ENCODE measurements at places on chromosomes 2 and 18.

DNA sequence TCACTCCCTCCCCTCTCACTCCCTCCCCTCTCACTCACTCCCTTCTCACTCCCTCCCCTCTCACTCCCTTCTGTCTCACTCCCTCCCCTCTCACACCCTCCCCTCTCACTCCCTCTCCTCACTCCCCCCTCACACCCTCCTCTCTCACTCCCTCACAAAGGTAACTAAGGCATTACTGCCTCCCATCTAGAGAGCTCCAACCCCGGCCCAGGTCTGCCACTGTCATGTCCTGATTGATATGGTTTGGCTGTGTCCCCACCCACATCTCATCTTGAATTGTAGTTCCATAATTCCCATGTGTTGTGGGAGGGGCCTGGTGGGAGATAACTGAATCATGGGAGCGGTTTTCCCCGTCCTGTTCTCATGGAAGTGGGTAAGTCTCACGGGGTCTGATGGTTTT is 359.9 kb upstream of the MYT1L start:
- DNase-seq, result no peak

DNA sequence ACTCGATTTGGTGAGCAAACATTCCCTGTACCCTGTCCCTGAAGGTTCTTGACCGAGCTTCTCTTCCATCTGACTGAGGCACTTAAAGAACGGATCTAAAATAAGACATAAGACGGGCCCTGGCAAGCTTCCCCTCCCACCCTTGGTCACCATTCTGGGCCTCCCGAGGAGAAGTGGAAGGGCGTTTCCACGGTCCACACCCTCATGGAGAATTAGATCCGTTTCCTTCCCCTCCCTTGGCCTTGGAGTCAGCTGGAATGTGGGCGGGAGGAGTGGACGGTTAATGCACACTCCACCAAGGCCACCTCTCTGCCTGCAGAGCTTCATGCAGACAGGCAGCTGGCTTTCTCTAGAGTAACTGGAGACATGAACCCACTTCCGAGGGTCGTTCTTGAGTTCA is 257.3 kb upstream of the APCDD1 start:
- DNase-seq, result no peak

GRCh38 chr2:8546612-8547283 is 135.1 kb upstream of the ID2 start:
- DNase-seq, result no peak

- no peak for DNase-seq
These were observed 49.0 kb downstream of the CAPN13 start for GRCh38 chr2:30758191-30758651.

GRCh38 chr2:180735799-180736198 is 244.6 kb upstream of the UBE2E3 start:
- no peak for DNase-seq

GRCh38 chr2:188293601-188294351 is 2.1 kb downstream of the GULP1 start:
- no peak for DNase-seq

DNA sequence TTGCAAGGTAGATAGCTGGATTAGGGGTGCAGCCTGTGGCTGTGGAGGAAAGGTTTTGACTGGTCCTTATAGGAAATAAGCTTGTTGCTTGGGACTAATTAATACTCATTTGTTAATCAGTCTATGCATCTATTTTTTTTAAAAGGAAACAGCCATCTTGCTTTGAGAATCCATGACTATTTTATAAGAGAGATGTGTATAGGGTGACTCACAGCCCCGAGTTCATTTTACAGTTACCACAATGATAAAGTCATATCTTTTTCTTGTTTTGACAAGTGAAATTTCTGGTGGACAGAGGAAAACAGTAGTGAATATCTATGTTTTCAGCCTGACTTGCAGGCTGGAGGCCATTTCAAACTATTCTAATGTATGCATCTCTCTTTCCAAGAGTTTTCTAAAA is 193.5 kb upstream of the CCDC68 start:
- no peak for DNase-seq

GRCh38 chr2:69434753-69435152 is 2.5 kb downstream of the NFU1 start:
- DNase-seq, result no peak

DNA sequence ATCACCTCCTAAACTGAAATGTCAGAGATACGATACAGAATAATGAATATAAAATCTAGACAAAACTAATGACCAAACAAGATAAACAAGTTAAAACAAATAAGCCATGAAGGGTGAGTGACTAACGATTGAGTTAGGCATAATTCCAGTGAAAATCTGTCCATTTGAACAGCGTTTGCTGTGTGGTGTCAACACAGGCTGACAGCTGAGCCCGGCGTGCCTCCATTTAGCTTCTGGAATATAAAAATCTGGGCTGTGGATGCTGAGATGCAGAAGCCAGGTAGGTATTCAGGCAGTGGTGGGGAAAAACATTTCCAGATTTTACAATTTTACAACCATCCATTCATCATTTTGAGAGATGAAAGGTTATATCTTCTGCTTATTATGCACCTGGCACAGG is 2041.4 kb upstream of the CELF4 start:
- DNase-seq, result no peak

GRCh38 chr18:74796841-74797576 is 199.3 kb downstream of the ZNF407 start:
- DNase-seq, result no peak

- DNase-seq, result no peak
These were observed 305.3 kb downstream of the NDUFA10 start for GRCh38 chr2:239719791-239720360.

DNA sequence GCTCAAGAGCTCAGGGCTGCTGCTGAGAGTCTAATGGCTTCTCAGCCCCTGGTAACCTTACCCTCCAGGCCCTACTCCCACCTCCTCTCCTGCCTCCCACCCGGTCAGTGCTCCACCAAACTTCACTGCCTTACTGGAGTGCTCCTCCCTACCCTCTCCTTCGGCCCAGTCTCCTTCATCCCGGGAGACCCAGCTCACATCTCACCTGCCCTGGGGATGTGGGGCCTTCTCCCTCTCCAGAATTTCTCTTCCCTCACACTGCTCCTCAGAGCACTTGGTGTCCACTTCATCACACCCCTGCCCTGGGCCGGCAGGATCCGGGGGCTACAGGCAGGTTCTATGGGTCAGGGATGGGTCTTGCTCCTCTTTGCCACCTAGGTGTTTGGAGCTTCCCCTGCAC is 21.6 kb downstream of the PTPN18 start:
- DNase-seq, result no peak

DNA sequence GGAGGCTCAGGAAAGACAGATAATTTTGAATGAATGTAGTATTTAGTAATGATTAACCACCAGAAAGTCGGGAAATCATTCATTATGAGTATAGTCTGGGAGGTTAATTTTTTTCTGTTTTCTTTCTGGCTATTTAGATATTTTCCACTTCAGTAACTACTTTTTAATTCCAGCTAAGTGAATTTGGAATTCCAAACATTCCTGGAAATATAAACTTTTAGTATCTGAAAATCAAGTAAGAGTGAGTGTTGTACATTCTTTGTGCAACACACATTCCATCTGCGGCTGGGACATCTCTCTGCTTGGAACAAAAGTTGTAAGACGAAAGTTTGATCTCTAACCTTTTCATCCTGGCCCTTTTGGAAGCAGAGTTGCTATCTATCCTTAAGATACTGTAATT is 275.7 kb upstream of the SPRED2 start:
- no peak for DNase-seq

- no peak for DNase-seq
These were observed 1499.0 kb upstream of the TMEFF2 start for GRCh38 chr2:193693758-193694157.

GRCh38 chr2:72579591-72580180 is 246.1 kb downstream of the EXOC6B start:
- no peak for DNase-seq

- no peak for DNase-seq
These were observed 32.2 kb upstream of the SLC14A1 start for GRCh38 chr18:45691816-45692179.

GRCh38 chr2:23606968-23607367 is 222.0 kb downstream of the KLHL29 start:
- DNase-seq, result no peak

DNA sequence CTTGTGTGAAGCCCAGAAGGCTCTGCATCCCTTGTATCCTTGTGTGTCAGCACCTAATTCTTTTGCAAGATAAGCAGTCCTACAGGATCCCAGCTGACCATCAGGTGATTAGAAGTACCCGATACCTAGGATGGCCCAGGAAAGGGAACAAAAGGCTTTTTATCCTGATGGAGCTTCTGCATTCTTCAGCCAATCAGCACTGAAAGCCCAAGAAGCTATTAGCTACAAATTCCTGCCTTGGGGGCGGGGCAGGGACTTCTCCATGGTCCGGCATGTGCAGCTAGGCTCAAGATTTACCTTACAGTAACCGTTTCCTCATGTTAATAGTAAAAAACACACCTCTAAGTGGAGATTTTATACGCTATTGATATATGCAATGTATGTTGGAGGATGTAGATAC is 264.6 kb upstream of the THUMPD2 start:
- no peak for DNase-seq

GRCh38 chr2:72886505-72887031 is 640 bp upstream of the SPR start:
- no peak for DNase-seq

DNA sequence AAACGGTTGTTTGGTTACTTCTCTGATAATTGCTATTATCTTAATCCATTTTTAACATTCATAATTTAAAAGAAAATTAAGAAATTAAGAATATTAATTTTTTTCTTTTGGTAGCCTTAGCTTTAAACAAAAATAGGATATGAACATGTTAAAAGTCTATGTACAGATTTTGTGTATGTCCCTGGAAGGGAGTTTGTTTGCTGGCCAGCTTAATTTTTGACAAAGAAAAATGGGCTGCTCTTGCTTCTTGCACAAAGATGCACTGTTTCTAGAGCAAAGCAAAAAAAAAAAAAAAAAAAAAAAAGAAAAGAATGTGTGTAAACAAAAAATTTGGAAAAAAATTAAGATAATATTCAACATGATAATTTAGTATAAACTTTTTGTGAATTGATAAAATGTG is 1.3 kb downstream of the RFTN2 start:
- DNase-seq, result no peak

DNA sequence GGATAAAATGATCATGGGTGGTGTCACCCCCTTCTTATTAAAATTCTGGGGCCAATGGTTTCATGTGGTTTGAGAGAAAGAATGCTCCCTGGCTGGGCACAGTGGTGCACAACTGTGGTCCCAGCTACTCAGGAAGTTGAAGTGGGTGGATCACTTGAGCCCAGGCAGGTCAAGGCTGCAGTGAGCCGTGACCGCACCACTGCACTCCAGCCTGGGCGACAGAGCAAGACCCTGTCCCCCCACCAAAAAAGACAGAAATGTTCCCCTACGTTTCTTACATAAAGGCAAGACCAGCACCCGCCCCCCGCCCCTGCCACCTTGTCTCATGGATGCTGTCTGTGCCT is 53.0 kb upstream of the ID2 start:
- DNase-seq, result no peak

DNA sequence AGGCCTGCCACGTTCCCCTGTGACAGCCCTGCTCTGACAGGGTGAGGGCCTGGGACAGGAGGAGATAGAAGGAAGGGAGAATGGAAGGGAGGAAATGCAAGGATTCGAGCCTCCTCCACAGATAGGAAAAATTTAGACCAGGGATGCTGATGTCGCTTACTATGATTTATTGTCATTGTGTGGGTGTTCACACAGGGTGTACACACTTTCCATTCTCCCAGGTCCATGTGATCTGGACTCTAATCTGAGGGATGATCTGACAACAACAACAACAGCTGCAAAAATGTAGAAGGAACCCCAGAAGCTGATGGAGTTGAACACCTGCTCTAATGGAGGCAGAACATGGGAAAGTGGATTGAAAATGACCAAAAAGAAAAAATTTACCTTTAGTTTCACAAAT is 231.7 kb upstream of the TNP1 start:
- DNase-seq, result no peak

GRCh38 chr2:209505410-209505809 is 81.6 kb downstream of the MAP2 start:
- DNase-seq, result no peak

- DNase-seq, result no peak
These were observed 59.9 kb upstream of the SLC1A4 start for GRCh38 chr2:64929333-64929732.

- DNase-seq, result no peak
These were observed 75.8 kb downstream of the SDC1 start for GRCh38 chr2:20148923-20149702.

GRCh38 chr18:11050966-11051365 is 98.4 kb downstream of the PIEZO2 start:
- DNase-seq, result no peak

- no peak for DNase-seq
These were observed 86.8 kb upstream of the PXDN start for GRCh38 chr2:1830936-1831619.

DNA sequence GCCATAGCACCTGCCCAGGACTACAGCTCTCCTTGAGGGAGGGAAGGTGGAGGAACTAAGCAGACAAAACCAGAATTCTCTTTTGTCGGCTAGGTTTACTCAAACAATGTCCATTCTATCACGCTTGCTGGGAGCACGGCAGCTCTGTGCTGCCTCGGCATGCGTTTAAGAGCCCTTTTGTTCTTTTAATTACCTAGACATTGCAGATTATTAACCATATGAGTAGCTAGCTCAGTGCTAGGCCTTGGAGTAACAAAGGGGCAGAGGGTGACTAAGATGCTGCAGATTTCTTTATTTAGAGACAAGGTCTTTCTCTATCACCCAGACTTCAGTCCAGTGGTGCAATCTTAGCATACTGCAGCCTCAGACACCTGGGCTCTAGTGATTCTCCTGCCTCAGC is 11.1 kb downstream of the MSGN1 start:
- DNase-seq, result no peak

DNA sequence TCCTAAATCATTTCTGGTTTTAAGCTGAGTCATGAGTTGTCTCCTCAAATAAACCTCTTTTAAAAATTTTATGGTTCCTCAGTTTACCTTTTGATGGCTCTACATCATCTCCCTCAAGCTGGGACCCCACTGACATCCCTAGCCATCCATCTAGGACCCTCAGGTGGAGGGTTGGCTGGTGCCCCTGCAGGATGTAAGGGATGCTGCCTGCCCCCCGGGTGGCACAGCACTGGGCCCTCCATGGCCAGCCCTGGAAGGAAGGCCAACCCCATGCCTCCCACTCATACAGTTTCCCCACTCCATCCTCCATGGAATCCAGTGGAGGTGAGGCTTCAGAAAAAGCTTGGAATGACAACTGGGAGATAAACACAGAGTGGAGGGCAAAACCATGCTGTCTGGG is 17.2 kb upstream of the GPC1 start:
- no peak for DNase-seq

- DNase-seq, result no peak
These were observed 23.0 kb downstream of the PTPN18 start for GRCh38 chr2:130378898-130379214.

DNA sequence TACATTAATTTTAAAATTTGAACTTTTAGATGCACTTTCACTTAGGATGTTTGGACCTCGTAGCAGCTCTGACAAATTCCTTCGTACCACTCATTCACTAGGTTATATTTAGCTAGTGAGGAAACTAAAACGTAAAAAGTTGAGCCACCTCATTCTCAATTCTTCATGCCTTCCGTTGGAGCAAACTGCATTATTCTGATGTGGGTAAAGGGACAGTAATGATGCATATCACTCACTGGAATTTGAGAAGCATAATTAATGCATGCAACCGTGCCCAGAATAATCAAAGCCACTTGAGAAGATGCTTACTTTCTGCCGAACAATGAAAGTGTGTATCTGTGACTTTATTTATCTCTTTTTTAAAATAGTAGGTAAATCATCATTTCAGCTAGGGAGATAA is 2.2 kb downstream of the CNOT9 start:
- no peak for DNase-seq
